ENCODE measurements at places on chromosomes 16 and 17.

GRCh38 chr17:33207231-33207630 lies 85.9 kb downstream of the ASIC2 start:
- no peak for DNase-seq

DNA sequence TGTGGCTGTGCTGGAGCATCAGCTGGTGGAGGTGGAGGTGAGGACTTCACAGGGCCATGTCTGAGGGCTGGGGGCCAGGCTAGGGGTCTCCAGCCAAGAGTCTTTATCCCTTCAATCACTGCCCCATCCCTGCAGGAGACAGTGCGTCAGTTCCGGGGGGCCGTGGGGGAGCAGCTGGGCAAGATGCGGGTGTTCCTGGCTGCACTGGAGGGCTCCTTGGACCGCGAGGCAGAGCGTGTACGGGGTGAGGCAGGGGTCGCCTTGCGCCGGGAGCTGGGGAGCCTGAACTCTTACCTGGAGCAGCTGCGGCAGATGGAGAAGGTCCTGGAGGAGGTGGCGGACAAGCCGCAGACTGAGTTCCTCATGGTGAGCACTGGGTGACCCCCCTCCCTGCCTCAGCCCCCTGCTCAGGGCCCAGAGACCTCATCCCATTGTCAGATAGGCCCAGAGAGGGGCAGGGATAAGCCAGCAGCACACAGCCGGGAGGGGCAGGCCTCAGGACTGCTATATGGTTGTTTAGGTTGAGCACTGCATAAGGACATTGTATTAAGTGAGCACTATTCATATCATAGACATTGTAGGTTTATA lies 2.3 kb upstream of the PYDC1 start:
- no peak for DNase-seq

DNA sequence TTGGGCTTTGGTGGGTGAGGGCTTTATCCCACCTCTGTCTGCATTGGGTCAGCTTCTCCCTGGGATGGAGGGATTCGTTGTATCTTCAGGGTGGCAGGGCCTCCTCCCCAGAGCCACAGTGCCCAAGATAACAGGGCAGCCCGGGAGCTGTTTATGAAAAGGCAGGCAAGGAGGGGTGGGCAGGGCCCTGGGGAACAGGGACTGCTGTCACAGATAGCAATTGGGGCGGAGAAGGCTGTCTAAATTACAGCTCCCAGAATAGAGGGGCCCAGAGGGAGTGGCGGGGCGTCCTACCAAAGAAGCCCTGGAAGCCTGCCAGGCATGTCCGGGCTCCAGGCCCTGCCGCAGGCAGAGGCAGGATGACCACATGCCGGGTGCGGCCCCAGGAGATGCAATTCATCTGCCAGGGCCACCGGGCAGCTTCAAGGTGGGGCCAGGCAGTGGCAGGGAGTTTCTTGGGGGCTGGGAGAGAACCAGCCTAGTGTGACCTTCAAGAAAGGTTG lies 18.8 kb upstream of the PHOSPHO1 start:
- no peak for DNase-seq

DNA sequence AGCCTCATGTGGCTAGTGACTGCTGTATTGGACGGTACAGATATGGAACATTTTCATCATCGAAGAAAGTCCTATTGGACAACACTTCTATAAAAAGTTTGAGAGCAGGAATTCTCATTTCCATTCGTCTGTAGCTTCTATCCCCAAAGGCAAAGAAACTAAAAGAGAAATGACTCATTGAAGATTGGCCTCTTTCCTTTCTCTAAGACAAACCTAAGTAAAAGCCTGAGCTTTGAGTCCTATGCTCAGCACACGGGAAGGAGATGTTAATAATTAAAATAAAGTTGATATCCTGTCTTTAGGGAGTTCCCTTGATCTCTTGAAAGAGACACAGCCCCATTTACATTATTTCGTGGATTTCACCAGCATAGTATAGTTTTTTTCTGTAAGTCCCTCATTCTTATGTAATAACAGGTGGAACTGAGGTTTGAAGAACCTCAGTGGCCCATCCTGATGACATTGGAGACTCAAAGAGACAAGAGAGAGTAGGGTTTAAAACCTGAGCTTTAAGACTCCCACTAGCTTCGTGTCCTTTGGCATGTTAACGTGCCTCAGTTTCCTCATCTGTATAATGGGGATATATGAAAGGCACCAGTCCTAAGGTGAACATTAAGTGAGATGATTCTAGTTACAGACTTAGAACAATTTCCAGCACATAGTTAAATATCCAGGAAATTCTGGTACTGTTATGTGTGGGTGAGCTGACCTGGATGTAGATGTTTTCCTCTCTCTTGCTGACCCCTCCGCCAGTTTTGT lies 174.0 kb downstream of the IRX3 start:
- no peak for DNase-seq

- no peak for DNase-seq
Measured at GRCh38 chr16:11869353-11870228, 18.2 kb upstream of the RSL1D1 start.

DNA sequence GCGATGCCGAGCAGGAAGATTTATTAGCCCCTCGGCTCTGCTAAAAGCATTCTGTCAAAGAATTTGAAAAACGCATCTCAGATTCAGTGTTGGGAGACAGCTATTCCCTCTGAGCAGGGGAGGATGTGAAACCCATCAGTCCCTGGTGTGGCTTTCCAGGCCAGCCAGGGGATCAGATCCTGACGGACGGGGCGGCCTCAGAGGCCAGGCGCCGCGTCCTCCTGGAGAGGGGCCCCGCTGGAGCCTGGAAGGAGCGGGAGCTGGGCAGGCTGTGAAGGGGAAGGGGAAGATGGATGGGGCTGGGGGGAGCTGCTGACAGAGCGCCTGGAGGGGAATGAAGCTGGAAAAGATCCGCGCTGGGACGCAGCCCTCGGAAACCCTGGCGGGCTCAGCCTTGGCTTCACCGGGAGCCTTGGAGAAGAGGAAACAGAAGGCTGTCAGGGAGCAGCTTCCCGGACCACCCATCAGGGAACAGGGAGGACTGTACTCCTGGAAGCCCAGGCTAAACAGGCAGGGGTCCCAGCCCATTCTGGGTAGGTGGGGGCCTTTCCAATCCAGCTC lies 358.0 kb downstream of the C16orf95 start:
- no peak for DNase-seq

- DNase-seq: no peak
Measured at GRCh38 chr16:88681084-88681680, 5.1 kb downstream of the SNAI3 start.

GRCh38 chr16:180101-180675 lies at the start of gene HBQ1:
Gene HBQ1, plus strand, starts transcription at chr16:180459. Its CDS starts 28 bp downstream, at chr16:180487.
- peak; percentile 27 for DNase-seq

DNA sequence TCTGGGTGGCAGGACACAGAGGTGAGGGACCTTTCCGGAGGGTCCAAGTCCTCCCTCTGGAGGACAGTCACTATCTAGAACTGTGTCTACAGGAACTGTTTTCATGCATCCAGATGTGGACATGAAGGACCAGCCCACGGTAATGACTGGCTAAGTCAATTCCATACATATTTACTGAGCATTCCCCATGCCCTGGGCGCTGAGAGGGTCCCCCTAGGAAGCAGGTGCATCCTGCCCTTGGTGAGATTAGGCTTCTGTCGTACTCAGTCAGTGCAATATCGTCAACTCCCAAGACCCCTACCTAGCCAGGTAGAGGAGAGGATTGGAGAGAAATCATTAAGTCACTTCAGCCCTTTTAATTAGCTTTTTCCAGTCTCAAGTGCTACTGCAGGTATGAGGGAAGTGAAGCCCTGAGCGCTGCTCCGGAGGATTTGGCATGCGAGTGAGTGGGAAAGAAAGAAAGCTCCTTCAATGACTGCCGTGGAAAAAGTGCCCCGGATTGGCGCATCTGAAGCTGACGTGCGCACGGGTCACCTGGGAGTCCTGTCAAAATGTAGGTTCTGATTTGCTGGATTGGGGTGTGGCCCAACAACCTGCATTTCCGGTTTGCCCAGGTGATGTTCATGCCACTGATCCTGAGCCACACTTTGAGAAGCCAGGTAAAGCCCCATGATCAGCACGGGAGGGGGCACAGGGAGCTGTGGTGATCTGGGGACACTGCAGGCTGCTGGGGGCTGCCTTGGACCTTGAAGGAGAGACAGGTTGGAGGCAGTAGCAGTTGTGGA lies 367.4 kb upstream of the TNRC6C start:
- DNase-seq: no peak

GRCh38 chr16:30086291-30087140 lies 5.2 kb downstream of the TBX6 start:
- no peak for DNase-seq

GRCh38 chr16:85005285-85006069 lies 5.9 kb downstream of the ZDHHC7 start:
- DNase-seq: no peak

- no peak for DNase-seq
Measured at GRCh38 chr17:29078183-29079045, 35.5 kb downstream of the PIPOX start.

DNA sequence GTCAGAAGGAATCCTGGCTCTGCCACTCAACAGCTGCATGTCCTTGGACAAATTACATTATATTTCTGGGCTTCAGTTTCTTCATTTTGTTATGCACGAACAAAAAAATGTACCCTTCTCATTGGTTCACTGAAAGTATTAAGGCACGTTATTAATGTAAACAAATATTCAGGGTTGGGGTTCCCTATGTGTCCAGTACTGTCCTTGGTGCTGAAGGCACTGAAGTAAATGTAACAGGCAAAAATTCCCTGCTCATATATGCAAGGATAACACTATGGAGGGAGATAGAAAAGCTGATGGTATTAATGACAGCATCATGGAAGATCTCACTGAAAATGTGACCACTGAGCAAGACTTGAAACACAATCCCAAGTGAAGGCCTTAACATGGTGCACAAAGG lies 386.6 kb downstream of the XYLT1 start:
- DNase-seq: no peak

GRCh38 chr16:4160658-4161430 lies 44.6 kb upstream of the ADCY9 start:
- DNase-seq: no peak

GRCh38 chr16:10039220-10040096 lies 142.8 kb downstream of the GRIN2A start:
- no peak for DNase-seq

DNA sequence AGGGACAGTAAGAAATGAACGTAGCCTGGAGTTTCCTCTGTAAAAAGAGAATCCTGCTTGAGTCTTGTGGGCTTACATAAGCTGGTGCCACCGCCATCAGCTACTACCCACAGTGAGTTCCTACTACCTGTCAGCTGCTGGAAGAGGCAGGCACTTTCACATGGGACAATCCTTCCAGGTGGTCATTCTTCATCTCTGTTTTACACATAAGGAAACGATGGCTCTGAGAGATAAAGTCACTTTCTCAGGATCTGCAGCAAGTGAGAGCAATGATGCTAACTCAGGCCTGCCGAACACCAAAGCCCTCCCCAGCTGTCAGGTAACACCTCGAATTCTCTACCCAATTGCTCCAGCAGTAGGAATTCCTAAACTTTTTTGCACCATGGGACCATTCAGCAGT lies 26.6 kb downstream of the PIK3R5 start:
- no peak for DNase-seq

DNA sequence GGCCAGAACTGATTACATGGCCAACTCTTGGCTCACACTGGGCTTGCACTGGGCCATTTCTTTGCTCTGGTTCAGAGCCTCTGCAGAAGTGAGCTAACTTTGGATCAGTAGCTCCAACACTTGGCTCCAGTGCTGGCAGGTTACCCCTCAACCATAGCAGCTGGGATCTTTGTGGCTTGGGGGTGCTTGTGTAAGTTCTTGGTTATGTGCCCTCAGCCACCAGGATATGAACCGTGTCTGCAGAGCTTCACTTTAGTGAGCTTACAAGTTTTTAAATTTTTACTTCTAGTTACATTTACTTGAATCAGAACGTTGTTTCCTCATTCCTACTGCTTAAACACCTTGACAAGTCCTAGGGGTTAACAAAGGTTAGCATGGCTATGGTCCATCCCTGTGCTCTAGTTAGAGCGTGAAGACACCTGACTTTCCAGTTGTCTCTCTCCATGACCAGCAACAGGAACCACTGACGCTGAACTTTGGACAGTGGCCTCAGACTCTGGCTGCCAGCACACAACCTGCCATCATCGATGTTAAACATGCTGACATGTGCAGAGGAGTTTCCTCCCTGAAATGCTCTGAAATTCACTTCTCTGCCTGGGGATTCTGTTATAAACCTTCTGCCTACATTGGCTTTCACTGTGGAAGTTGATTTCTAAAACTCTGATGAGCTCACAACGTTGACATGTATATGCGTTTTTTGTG lies 4.1 kb downstream of the PDF start:
- DNase-seq: no peak

DNA sequence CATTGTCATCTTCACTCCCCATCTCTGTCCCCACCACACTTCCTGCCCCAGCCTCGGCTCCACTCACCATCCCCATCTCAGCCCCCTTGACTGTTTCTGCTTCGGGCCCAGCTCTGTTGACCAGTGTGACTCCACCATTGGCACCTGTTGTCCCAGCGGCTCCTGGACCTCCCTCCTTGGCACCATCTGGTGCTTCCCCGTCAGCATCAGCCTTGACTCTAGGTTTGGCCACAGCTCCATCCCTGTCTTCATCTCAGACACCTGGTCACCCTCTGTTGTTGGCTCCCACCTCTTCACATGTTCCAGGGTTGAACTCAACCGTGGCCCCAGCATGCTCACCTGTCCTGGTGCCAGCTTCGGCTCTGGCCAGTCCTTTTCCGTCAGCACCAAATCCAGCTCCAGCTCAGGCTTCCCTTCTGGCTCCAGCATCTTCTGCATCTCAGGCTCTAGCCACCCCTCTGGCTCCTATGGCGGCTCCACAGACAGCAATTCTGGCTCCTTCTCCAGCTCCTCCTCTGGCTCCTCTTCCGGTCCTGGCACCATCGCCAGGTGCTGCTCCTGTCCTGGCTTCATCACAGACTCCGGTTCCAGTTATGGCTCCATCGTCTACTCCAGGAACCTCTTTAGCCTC lies 24.4 kb upstream of the PHKG2 start:
- DNase-seq: no peak

DNA sequence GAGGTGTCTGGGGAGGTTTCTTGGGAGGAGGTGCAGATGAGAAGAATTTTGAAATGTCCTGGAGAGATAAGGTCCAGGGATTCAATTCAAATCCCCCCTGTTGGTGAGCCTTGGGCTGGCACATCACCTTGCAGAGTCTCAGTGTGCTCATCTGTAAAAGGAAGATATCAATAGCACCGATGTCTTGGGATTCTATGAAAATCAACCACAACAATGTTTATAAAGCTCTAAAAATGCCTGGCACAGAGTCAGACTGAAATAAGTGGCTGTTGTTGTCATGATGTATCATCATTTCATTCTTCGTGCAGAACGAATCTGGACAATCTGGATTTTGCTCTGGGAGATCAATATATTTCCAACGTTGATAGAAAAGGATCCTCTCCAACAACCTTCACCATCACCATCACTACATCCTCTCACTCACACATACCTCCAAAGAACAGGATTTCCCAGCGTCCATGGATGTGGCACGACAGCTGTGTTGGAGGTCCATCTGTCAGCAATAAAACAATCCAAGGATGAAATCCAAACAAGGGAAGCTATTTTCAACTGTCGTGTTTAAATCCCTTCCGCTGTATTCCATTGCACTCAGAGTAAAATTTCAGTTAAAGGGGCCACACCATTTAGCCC lies 393.7 kb upstream of the DYNLRB2 start:
- no peak for DNase-seq

GRCh38 chr16:77539421-77540034 lies 104.7 kb upstream of the ADAMTS18 start:
- DNase-seq: no peak
